ENCODE measurements at places on chromosomes 12 and 14.

- DNase-seq = no peak
Observed at GRCh38 chr14:68254669-68255527, 435.3 kb downstream of the RAD51B start.

DNA sequence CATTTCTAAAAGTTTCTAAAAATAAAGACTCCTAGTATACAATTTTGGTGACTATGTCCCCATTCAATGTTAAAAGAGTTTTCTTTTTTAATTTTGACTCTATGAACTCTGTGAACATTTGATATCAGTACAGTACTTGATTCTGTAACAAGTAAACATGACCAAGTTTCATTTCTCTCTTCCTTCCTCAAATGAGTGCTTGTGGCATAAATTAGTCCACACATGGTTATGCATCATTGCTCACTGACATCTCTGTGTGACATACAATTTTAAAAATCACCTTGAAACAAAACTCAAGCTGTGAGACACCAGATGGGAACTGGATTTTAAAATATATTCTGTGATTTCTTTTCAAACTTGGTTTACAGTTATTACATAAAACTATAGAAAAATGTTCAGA is 253.9 kb upstream of the MDGA2 start:
- no peak for DNase-seq

GRCh38 chr14:90088176-90088575 is 26.4 kb downstream of the KCNK13 start:
- no peak for DNase-seq

- no peak for DNase-seq
Observed at GRCh38 chr14:37203423-37203822, 5.7 kb downstream of the MIPOL1 start.

- no peak for DNase-seq
Observed at GRCh38 chr12:65784289-65785015, 39.8 kb upstream of the HMGA2 start.

GRCh38 chr14:20499881-20500280 is 5.5 kb upstream of the RNASE10 start:
- no peak for DNase-seq
